ENCODE measurements at places on chromosomes 6 and 20.

DNA sequence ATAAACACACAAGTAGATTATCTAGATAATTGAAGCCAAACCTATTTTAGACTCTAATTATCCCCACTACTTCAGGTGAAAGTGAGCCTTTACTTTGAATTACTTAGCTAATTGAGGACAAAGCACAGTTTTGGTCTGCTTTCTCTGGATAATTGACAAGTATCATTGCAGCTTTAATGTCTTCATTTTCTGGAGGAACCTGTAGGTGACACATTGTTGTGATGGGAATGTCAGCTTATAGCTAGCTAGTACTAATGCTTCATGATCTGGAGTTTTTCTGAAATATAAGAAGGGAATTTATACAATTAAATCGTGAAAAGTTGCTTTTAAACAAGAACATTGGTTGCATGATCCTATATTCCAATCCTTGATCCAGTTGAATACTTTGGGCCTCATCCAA, 319.3 kb upstream of the CITED2 start:
- no peak for DNase-seq

- DNase-seq = no peak
These were observed 9.9 kb downstream of the GDAP1L1 start for GRCh38 chr20:44256961-44257360.

GRCh38 chr20:38215194-38216182, 45.0 kb downstream of the KIAA1755 start:
- DNase-seq = no peak

DNA sequence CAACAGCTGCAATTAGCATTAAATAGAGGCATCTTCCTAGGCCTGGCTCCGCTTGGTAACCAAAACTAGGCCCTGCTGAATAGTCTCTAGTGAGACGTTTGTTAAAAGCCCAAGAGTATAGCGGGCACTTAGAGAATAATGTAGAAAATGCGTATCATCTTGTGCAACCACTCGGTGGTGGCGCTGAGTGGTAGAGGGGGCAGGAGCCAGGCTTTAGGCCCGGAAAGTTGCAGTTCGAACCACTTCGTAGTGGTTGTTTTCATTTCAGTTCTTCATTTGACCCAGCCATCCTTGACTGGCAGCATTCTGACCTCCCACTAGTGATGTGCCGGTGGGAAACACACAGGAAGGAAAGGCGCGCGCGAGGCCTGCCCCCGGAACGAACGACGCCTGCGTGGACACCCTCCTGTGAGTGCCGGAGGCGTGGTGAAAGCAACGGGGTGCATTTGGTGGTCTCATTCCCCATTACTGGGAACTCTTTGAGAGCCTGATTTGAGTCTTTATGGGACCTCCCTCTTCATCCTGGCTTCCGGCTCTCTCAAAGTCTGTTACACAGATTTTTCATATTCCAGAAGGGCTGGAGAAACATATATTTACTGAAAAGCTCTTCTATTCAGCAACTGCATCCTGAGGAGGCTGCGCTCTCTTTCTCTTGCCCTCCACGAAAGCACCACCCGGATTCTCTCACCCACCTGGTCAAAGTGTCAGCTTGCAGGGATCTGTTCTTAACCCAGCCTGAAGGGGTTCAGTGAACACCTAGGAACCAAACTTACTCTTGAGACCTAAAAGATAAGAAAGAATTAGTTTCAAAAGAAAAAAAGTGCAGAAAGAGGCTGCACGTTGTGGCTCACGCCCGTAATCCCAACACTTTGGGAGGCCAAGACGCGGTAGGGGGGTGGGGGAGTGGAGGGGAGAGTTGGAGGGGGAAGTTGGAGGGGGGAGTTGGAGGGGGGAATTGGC, 18.2 kb downstream of the GPX5 start:
- DNase-seq = no peak

DNA sequence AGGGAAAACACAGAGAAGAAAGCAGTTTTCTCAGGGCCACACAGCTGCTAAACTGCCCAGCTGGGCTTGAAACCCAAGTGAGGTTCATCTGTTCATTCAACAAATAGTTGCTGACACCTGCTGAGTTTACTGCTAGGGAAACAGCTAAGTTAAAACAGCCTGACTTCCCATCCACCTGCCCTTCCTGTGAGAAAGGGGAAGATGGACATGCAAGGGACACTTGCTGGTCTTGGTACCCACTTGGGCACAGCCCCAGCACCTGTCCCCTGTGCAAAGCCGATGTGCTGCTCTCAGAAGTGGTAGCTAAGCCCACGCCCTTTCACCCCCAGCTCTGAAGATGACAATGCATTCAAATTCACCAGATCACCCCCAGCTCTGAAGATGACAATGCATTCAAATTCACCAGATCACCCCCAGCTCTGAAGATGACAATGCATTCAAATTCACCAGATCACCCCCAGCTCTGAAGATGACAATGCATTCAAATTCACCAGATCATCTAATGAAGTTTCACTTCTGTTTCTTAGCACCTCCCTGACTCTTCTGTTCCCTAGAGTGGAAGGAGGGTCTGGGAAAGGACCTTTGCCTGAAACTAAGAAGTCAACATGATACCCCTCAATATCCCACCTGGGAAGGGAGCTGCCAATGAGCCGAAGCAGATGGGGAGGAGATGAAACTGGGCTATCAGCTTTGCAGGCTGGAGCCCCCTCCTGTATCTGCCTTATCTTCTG, 46.0 kb upstream of the TOP1 start:
- no peak for DNase-seq

DNA sequence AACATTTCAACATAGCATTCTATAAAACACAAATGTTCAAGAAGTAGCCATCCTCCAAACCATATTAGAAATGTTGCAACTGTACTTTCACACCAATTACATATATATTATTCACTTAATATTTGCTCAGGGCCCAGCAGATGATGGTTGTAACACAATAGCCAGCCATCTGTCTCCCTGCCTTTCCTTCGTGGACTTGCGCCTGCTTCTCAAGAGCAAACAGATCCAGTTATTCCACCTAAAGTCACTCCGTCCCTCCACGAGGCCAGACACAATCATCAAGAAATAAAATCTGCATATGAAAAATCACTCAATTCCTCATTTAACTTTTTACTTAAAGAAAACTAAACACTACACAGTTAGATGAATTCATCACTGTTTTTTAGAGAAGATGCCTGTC, 160.4 kb downstream of the RALGAPA2 start:
- no peak for DNase-seq

DNA sequence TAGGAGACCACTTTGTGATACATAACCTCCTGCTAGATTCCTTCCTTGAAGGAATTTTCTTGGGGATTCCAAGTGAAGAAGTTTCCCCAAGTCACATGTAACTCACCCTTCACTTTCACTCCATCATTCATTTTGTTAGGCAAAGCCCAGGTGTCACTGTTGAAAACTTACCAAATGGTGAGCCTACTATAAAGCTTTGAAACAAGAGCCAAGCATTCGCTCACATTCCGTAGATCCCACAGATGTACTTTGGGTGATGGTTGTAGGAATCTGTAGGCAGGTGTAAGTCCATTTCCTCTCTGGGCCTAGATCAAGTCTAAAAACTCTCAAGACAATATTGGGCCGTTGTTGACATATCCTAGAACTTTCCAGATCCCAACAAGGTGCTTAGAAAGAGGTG, 74.1 kb downstream of the PRDM1 start:
- no peak for DNase-seq

GRCh38 chr6:148389086-148389485, 46.4 kb downstream of the SASH1 start:
- DNase-seq = no peak

- peak; percentile 87 for DNase-seq
These were observed at the start of gene POLR1H for GRCh38 chr6:30061092-30061857. Gene POLR1H (plus strand): TSS chr6:30061265. CDS start chr6:30061525, 260 bp downstream.

GRCh38 chr6:94487371-94487770, 1068.0 kb upstream of the EPHA7 start:
- no peak for DNase-seq

DNA sequence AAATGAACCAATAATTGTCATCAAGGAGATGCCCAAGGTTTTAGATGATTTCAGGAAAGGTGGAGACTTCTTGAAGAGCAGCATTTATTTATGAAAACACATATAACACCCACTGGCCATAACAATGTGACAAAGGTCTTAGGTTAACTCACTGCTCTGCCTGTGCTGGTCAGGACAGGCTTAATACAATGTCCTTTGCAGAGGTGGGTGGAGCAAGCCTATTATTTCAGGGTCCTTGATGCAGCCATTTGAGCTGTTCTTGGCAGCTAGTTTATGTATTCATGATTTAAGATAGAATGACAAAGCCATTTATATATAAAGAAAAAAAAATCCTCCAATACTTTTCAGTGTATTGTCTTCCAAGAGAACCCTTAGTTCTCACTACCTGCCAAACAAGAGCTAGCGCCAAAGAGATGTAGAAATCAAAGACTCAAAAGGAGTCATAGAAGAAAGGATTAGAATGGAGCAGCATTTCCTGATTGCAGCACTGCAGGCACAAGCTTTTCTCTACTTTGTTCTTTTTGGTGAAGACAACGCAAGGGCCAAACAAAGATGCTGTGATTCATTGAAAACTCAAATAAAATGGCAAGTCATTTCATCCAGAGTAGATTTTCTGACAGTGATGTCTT, 124.3 kb upstream of the TSHZ2 start:
- DNase-seq = no peak

GRCh38 chr20:3698591-3699001, 13.8 kb downstream of the SIGLEC1 start:
- DNase-seq = no peak

Data from Peyer's patch (tissue), 4 donors.